ENCODE measurements at places on chromosomes 6 and 20.

DNA sequence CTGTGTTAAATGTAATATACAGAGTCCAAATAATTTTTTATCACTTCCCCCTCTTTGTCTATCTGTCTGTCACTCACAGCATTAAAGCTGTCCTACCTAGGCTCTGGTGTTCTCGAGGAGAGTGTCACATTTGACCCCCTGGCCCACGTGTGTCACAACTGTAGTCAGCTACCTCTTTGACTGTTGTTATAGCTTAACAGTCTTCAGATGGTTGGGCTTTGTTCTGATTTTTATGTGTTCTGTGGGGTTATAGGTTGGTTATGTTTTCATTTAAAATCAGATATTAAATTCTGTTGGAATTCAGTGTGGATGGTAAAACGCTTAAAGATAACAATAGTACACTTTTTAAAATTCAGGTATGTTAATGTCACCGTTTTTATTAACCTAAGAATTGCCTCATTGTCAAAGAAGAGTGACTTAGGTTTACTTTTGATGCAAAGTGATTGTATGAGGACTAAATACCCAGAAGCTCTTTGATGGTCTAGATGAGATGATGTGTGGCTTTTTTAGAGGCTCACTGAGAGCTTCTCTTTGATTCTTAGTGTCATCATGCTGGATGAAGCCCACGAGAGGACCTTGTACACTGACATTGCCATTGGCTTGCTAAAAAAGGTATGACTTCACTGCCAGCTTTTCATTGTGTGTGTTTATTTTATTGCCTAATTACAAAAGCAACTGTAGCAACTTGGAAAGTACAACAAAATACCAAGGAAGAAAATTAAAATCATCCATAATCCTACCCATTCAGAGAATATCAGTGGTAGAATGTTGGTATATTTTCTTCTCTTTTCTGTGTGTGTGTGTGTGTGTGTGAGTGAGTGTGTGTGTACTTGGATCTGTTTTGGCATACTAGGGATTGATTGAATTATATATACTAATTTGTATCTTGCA, 29.9 kb downstream of the DHX35 start:
- no peak for DNase-seq

DNA sequence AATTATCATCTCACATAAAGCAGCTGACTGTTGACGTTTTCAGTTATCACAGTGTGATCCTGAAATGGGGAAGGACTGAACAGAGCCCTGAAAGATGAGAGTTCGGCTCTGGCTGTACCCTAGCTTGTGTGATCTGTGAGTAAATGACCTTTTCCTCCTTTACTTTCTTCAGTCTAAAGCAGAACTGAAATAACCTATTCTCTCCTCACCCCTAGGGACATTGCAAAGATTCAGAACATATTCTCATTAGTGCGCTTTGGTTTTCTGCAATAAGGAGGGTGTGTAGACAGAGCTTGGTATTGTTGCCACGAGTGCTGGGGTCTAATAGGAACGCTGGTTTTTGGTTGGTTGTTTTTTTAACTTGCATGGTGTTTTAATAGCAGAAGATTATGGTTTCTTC, 16.7 kb downstream of the FARS2 start:
- DNase-seq: no peak

DNA sequence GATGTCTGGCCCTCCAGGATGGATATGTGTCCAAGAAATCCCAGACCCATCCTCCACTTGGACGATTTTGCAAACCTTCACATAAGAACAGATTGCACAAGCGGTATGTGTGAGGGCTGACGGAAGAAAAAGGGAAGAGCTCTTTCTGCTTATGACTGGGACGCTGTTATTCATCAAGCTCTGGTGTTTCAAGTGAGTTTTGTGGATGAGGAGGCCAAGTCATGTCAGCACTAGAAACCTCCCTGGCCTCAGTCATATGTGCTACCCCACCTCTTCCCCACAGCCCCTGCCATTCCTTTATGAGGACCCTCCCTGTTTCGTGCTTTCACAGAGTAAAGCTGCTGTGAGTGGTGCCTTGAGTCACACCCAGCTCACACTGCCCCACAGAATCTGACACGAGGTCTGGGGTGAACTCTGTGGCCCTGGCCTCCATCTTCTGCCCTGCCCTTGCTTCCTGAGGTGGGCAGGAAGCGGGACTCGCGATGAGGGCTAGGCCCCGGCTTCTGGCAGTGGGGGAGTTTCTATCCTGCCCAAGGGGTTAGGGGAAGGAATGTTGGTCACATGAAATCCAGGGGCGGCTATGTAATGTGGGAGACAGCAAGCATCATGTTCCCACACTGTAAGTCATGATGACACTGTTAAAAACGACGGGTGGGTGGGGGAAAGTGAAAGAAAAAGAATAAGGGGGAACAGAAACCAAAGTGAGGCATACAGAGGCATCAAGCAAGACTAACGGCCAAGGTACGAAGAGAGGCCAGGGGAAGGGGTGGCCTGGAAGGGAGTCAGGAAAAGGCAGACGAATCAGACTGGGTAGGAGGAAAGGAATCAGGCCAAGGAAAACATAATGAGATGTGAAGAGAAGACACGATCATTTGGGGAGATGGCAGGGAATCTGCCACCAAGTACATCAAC, 78.1 kb downstream of the PRDM1 start:
- DNase-seq: no peak

DNA sequence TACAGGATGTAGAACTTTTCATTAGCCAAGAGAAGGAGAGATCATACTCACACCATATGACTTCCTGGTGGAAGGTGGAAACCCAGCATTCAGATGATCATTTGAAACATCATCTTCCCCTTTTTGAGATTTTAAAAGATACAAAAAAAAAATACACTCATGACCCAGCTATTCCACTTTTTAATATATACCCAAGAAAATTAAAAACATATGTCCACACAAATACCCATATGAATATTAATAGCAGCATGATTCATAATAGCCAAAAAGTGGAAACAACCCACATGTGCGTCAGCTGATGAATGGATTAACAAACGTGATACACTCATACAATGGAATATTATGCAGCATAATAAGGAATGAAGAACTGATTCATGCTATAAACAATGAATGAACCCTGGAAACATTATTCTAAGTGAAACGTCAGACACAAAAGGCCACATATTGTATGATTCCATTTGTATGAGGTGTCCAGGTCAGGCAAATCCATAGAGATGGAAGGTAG, 130.0 kb upstream of the SGK1 start:
- no peak for DNase-seq

GRCh38 chr6:166436195-166437139, 53.7 kb upstream of the MPC1 start:
- no peak for DNase-seq

DNA sequence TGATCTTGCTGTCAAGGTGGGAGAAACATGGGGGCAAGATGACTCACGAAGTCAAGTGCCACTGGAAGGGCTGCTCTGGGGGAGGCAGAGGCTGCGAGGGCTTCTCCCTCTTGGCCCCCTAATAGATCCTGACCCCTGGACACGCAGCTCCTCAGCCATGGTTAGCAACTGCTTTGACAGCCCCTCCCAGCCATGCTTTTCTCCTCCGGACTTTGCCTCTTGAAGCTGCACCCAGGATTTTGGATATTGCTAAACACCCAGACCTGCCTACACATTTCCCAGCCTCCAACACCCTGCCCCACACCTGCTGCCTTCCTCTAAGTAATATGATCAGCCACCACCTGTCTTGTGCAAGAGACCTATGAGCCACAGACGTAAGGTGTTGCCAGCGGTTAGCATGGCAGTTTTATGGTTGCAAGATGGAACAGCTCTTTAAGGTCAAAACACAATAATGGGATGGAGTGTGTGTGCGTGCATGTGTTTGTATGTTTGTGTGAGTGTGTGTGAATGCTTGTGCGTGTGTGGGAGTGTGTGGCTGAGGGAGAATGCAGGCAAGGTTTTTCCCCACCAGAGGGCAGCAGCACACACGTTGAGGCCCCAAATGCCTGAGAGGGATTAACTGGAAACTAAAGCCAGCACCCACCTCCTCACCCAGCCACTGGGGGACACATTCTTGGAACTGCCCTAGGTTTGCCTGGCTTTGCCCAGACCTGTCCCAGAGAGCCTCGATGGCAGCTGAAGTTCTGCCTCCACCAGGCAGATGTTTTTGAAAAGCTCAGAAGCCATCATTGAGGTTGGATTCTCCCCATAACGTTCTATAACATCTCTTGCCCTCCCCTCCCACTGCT, 2.5 kb downstream of the IP6K3 start:
- DNase-seq: peak; percentile 89

Data from urothelium cell line (cell line).